Fibroblast of the aortic adventitia (primary cell): ENCODE measurements at places on chromosomes 16 and 17. TPM values are rescaled to one million over a fixed set of nuclear protein-coding genes. Genes with fewer than 3 reads are reported as not detected.

Gene CORO6
- total RNA-seq = 5.5 and 8.3 TPM in 2 replicates

Gene PIP4K2B
- 25.2 and 56.8 TPM in 2 replicates for total RNA-seq

Gene PRKCB
- total RNA-seq = 0.16 TPM in 1 of 2 replicates, not detected in the other

Gene ANKRD40CL
- total RNA-seq = not detected in 2 replicates
